ENCODE measurements at places on chromosomes 12 and 14. TPM values are rescaled to one million over a fixed set of nuclear protein-coding genes. Genes with fewer than 3 reads are reported as not detected.

Gene DCN
- 449 TPM for polyA plus RNA-seq

Gene ENDOU
- polyA plus RNA-seq = 0.13 TPM

Gene KRT7
- 86.8 TPM for polyA plus RNA-seq

Gene MIPOL1
- polyA plus RNA-seq = 11.3 TPM

Gene MAX
- polyA plus RNA-seq = 57.8 TPM

Gene MDGA2
- polyA plus RNA-seq = 2.1 TPM

Gene GPHB5
- not detected for polyA plus RNA-seq

Gene PPFIA2
- 4.4 TPM for polyA plus RNA-seq

Gene P2RX7
- 1.1 TPM for polyA plus RNA-seq

Gene CHGA
- 0.16 TPM for polyA plus RNA-seq

Gene OAS2
- polyA plus RNA-seq = 5.5 TPM

Gene RTRAF
- 256 TPM for polyA plus RNA-seq

Gene LBHD2
- polyA plus RNA-seq = not detected

Gene NKX2-1
- not detected for polyA plus RNA-seq

Gene MSRB3
- 23.9 TPM for polyA plus RNA-seq

Gene TPPP2
- polyA plus RNA-seq = 3.6 TPM

Gene MGP
- polyA plus RNA-seq = 65.6 TPM

Gene GUCY2C
- polyA plus RNA-seq = 0.65 TPM

Gene SIRT4
- polyA plus RNA-seq = 4.4 TPM
